Upper lobe of right lung (tissue), 1 donor: ENCODE measurements at places on chromosomes 6 and 20. TPM values are rescaled to one million over a fixed set of nuclear protein-coding genes. Genes with fewer than 3 reads are reported as not detected.
A peak's percentile ranks its signal among the peaks of the same experiment; 100 is the strongest.

GRCh38 chr20:33859157-33859695, 48.1 kb downstream of the CHMP4B start:
- DNase-seq: no peak

GCLC gene
- 40.0 TPM for total RNA-seq

RAET1L gene
- total RNA-seq: not detected

PRKN gene
- total RNA-seq: 2.7 TPM

GRCh38 chr6:127690092-127690491, 113.1 kb downstream of the C6orf58 start:
- no peak for DNase-seq

DNA sequence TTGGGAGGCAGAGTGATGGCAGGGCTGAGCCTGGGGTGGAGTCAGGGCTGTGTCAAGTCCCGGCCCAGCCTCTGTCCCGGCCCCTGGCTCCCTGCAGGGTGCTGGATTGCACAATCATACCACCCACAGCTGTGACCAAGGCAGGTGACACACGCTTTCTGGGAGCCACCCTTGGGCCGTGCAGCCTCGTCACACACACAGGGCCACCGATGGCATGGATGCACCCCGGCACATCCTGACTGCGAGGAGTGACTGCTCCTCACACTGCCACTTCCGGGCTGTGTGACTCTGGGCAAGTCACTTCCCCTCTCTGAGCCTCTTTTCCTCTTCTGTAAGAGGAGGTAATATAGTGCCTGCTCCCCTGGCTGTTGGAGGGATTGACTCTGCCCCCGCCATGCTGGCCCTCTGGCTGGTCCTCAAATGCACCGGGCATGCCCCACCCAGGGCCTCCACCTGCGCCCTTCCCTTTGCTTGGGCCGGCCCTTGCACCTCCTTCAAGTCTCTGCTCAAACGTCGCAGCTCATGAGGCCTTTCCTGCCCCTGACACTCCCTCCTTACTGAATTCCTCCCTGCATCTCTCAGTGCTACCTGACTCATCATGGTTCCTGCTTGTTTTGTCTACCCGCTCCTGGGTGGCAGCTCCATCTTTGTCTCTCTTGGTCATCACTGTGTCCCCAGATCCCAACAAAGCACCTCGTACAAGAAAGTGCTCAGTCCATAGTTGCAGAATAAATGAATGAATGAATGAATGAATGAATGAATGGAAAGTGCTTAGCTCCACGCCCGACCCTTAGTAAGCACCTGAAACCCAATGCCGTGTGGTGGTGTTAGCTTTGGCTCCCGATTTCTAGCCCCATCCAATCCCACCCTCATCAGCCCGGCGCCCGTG, 93.5 kb downstream of the CEBPB start:
- DNase-seq: peak; percentile 90

ME1 gene
- total RNA-seq: 14.7 TPM

DNA sequence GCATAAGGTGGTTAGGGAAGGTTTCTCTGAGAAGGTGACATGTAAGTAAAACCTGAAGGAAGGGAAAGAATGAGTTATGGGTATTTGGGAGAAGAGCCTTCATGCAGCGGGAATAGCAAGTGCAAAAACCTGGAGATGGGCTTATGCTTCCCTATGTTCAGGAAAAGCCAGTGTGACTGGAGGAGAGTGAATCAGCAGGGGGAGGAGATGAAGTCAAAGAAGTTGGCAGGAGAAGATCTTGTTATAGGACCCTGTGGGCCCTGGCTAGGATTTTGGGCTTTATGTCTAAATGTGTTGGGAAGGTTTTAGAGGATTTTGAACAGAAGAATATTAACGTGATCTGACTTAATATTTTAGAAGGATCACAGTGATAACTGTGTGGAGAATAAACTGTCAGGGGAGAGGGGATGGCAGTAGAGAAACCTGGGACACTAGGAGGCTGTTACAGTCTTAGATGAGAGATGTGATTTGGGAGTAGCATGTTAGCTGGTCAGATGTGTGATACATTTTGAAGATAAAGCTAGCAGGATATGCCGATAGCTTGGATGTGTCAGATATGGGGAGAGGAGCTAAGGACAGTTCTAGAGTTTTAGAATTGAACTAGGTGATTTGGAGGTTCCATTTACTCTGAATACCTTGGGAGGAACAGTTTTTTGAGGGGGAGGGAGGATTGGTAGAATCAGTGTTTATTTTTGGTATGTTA, 41.0 kb downstream of the PHF3 start:
- DNase-seq: no peak

CAPN11 gene
- 1.6 TPM for total RNA-seq

- no peak for DNase-seq
These were observed 2.2 kb upstream of the POPDC3 start for GRCh38 chr6:105181981-105182515.
